ENCODE measurements at places on chromosomes 12 and 14.

DNA sequence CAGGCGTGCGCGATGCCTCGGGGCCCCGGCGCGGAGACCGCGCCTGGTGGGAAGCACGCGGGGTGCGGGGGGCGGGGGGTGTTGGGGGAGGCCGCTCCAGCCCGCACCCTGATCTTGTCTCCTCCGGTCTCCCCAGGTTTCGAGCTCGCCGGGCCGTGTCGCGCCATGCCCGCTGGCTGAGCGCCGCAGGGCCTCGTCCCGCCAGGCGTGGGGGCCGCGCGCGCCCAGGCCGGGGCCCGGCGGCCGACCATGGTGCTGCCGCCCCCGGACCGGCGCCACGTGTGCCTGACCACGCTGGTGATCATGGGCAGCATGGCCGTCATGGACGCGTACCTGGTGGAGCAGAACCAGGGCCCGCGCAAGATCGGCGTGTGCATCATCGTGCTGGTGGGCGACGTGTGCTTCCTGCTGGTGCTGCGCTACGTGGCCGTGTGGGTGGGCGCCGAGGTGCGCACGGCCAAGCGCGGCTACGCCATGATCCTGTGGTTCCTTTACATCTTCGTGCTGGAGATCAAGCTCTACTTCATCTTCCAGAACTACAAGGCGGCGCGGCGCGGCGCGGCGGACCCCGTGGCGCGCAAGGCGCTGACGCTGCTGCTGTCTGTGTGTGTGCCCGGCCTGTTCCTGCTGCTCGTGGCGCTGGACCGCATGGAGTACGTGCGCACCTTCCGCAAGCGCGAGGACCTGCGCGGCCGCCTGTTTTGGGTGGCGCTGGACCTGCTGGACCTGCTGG lies 2.4 kb downstream of the TMEM121 start:
- no peak for DNase-seq

GRCh38 chr12:75784591-75784990 lies 247.0 kb downstream of the PHLDA1 start:
- peak; percentile 30 for DNase-seq

- DNase-seq = no peak
These were observed 167.3 kb downstream of the PRKCH start for GRCh38 chr14:61488417-61489401.

GRCh38 chr14:96067985-96068930 lies 29.1 kb downstream of the C14orf132 start:
- no peak for DNase-seq

DNA sequence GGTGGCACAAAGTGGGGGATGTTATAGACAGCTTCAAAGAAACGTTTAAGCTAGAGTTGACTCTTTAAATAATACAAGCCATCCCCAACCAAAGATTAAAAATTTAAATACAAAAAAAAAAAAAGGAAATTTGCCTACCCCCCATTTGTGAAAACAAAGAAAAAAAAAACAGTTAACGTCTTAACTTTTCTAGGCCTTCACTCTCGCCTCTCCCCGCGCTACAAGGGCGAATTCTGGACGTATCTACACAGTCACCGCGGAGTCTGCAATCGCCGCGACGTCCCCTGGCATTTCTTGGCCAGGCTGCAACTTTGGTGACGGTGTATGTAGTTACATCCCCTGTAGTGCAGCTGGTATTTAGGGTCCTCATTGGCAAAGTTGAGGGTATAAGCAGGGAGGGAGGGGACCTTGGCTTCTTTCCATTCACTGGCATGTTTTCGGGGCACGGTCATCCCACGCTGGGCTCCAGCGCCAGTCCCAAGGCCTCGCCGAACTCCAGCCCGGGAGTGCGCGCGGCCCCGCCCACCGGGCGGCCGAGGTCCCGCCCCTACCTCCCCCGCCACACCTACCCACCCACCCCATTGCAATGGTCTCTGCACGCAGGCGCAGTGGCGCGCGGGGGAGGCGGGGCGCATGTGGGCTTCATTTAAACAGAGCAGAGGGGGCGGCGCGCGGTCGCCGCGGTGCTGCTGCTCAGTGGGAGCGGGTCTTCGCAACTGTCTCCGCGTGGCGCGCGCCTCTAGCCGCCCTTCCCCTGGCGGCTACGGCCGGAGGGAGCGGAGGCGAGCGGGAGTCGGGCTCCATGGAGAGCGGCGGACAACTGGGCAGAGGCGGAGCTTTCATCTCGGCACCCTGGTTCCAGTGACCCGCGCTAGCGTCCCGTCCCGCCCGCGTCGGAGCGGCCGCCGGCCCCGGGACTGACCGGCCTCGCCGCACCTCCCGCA lies at the start of gene NUDT4:
Gene NUDT4, plus strand, starts transcription at position 674 of the 944 bp plus-strand sequence. CDS start 398 bp downstream, outside the sequence.
- peak; percentile 90 for DNase-seq

GRCh38 chr12:62622177-62622576 lies 155.6 kb downstream of the MON2 start:
- DNase-seq = no peak

GRCh38 chr12:66398931-66399910 lies 96.9 kb downstream of the HELB start:
- DNase-seq = no peak

- DNase-seq = no peak
These were observed 650.7 kb downstream of the C12orf50 start for GRCh38 chr12:87378526-87378925.

DNA sequence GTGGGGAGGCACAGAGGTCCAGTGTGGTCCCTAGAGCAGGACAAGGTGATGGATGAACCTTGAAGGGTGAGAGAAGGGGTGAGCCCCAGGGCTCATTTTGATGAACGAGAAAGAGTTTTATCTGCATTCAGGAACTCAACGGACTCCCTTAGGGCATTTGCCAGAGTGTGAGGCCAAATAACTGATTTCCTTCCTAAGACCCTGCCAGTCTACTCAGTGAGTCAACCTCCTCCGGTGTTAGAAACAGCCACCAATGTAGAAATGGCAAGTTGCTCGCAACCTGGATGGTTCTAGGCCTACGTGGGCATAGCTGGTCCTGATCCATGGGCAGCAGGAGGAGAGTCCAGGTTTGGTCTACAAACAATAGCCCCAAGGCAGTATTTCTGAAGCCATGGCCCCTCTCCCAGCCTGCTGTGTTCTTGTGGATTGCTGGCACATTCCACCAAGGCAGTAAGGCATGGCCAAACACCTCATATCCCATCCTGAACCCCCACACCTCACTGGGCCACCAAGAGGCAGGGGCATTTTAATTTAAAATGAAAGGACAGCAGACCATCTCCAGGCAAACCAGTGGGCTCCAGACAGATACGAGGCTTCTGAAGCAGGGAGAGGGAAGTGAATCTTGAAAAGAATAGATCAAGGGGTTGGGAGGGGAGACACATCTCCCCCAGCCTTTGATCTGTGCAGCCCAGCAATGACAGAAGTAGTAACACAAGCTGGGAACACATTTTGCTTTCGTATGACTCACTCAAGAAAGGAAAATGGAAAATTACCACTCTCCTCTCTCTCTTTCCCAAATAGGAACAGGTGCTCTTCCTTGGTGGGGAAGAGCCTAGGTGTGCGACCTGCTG lies 25.4 kb upstream of the TESC start:
- peak; percentile 71 for DNase-seq

DNA sequence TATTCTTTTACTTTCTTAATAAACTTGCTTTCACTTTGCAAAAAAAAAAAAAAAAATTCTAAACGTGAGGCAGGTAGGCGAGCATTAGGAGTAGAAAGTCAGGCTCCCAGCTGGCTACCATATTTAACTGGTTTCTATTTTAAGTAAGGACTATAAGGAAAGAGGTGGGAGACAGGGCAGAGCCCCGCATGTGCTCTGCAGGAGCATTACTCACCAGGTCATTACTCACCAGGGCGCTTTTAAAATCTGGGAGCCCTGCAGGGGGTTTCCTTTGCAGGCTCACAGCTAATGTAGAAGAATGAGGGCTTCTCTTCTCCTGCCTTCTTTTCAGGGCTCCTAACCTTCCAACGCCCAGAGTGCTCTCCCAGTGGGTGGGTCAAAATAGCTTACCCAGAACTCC lies 14.0 kb upstream of the DPF3 start:
- DNase-seq = peak; percentile 24

DNA sequence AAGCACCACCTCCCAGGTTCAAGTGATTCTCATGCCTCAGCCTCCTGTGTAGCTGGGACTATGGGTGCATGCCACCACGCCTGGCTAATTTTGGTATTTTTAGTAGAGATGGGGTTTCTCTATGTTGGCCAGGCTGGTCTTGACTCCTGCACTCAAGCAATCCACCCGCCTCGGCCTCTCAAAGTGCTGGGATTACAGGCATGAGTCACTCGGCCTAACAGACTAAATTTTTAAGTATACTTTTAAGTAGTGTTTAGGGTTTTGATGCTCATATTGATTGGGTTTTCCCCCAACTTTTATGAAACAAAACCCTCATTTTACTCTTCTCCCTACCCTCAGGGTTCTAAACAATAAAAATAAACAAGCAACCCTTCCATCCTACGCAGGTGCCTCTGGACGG lies 5.5 kb downstream of the MYO1A start:
- DNase-seq = no peak

DNA sequence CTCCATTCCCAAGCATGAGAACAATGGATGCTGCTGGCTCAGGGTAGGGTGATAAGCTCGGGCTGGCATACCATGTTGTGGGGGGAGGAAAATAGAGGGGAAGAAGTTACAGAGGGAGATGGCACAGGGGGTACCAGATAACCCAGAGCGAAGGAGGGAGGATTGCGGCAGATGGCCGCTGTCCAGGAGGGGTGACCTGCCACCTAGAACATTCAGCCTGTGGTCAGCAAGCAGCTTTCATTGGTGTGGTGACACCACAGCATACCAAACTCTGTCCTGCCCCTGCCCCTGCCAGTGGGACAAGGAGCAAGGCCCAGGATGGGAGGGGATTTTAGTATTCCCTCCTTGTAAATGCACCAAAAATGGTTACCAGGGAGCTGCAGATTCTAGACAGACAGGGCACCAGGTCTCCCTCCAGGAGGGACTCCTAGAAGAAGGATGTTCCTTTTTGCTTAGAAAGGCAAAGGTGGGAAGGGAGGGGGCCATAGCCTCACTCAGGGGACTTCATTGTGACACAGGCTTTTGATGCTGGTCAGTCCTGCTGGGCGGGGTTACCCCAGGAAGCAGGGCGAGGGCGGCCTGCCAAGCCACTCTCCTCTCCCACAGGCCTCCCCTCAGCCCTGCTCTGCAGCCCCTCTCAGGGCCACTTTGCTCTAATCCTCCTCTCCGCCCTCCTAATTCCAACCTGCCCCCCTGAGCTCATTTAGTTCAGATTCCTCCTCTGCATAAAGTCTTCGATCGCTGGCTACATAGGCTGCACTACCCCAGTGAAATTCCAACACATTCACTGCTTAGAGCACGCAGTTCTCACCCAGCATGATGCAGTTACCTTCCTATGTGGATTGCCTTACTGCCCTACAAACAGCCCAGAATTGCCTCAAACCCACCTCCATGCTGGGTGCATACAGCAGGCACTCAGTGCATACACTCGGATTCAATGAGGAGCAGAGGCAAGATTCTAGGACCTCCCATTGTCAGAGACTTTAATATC lies 36.0 kb upstream of the PLEKHG6 start:
- DNase-seq = peak; percentile 87

DNA sequence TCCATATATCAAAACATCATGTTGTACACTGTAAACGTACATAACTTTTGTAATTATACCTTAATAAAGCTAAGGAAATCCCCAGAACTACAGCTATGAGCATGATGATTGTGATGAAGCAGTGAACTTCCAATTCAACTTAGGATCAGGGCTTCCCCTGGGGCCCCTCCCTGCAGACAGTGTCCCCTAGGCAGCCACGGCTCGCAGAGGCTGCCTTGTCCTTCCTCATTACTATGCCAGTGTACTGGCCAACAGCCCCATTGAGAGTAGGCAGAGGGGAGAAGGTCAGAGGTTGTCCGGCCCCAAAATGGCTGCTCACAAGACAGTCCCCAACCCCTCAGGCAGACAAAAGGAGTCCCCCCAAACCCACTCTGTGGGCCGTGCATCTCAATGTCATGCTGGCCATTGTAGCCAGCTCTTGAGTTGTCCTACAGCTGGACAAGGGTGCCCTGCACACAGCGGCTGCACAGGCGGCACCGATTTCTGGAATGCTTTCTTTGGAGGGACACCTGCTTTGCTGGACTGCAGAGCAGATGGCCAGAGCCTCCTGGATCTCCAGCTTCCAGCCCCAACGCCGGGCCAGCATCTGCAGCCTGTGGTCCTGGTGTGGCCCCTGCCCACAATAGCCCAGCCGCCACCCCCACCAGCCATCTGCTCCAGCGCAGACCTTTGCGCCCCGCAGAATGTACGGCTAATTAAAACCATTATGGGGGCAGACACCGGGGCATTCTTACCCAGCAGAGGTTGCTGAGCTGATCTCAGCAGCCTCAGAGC lies 46.1 kb downstream of the NIN start:
- DNase-seq = no peak

GRCh38 chr12:47033789-47034555 lies 45.4 kb upstream of the PCED1B start:
- peak; percentile 37 for DNase-seq

DNA sequence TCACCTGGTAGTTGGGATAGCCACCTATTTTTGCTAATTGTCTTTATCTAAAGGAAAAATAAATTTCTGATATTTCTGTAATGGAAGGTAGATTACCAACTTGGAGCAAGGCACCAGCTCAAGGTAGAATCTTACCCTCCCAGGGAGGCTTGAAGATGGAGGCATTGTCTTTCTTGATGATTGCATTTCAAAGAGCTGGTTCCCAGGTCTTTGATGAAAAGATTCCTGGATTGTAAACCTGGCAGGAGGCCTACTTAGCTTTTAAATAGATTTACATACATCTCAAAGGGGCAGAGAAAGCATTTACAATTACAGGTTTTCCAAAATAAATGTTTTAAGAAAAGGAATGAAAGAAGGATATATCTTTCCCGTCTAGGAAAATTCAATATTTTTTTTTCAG lies 729.2 kb downstream of the LRFN5 start:
- no peak for DNase-seq

GRCh38 chr12:75890141-75890540 lies 141.4 kb downstream of the PHLDA1 start:
- no peak for DNase-seq

DNA sequence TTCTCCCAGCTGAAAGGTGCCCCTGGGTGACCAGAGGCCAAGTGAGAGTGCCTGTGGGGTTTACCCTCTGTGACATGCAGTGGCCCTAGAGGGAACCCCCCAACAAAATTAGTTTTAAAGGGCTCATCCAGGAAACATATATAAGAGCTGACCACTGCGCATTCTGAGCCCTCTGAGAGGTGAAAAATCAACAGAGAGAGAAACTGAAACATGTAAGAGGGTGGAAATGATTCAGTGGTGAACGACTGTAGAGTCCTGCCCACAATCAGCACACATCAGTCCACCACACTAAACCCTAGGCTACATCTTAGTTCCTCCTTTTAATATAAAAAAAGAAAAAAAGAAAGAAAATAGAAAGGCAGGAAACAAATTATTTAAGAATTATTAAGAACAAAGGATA lies 21.0 kb upstream of the ACSM4 start:
- no peak for DNase-seq

- no peak for DNase-seq
These were observed 15.2 kb upstream of the LRP1-AS start for GRCh38 chr12:57162553-57163125.

Data from SW480 (cell line).